ENCODE measurements at places on chromosomes 12 and 14.

GRCh38 chr14:22842211-22843122 is 6.1 kb downstream of the MMP14 start:
- DNase-seq, result no peak
- no peaks in the 10 kb centered on the region for H3K27me3 ChIP-seq
- H3K4me1 ChIP-seq, result peaks cover 24% of the 10 kb centered on the region
- H3K27ac ChIP-seq, result no peak overlapping the region
- no peaks in the 10 kb centered on the region for H3K36me3 ChIP-seq

GRCh38 chr14:92756446-92756845 is 8.0 kb upstream of the LGMN start:
- DNase-seq, result no peak
- H3K36me3 ChIP-seq, result no peaks in the 10 kb centered on the region
- peaks cover 5% of the 10 kb centered on the region for H3K4me1 ChIP-seq
- H3K4me3 ChIP-seq, result no peak overlapping the region

DNA sequence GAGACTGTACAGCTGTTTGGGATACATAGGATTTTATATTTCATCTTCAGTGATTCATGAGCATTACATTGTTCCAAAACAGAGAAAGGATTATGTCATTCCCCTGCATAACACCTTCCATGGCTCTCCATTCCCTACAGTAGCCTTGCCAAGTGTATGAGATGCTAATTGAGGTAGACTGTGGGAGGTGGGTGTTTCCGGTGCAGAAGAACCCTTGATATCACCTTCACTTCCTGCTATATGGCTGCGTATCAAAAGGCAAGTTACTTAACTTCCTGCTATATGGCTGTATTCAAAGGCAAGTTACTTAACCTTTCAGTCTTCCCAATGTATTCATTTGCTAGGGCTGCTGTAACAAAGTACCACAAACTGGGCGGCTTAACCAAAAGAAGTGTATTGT is 11.2 kb downstream of the FAR2 start:
- no peaks in the 10 kb centered on the region for H3K4me1 ChIP-seq
- H3K27ac ChIP-seq, result no peak overlapping the region
- no peaks in the 10 kb centered on the region for H3K27me3 ChIP-seq

GRCh38 chr12:110282300-110282860 is 1.3 kb downstream of the ATP2A2 start:
- H3K27me3 ChIP-seq, result no peaks in the 10 kb centered on the region
- DNase-seq, result no peak
- peaks cover 7% of the 10 kb centered on the region for H3K4me1 ChIP-seq
- H3K36me3 ChIP-seq, result no peaks in the 10 kb centered on the region
- H3K4me3 ChIP-seq, result peak overlapping the region; percentile 75

- no peak overlapping the region for H3K4me3 ChIP-seq
- no peak for DNase-seq
- H3K27me3 ChIP-seq, result no peaks in the 10 kb centered on the region
- no peaks in the 10 kb centered on the region for H3K36me3 ChIP-seq
- H3K27ac ChIP-seq, result no peak overlapping the region
These were observed 22.7 kb downstream of the SNRPF start for GRCh38 chr12:95881331-95881955.

- no peaks in the 10 kb centered on the region for H3K36me3 ChIP-seq
- DNase-seq, result no peak
- no peaks in the 10 kb centered on the region for H3K27me3 ChIP-seq
- no peak overlapping the region for H3K4me3 ChIP-seq
- H3K4me1 ChIP-seq, result no peaks in the 10 kb centered on the region
These were observed 648.3 kb upstream of the MDGA2 start for GRCh38 chr14:48323665-48324064.

- peak; percentile 19 for DNase-seq
- no peak overlapping the region for H3K4me3 ChIP-seq
- no peaks in the 10 kb centered on the region for H3K4me1 ChIP-seq
- H3K36me3 ChIP-seq, result no peaks in the 10 kb centered on the region
- no peaks in the 10 kb centered on the region for H3K27me3 ChIP-seq
- H3K27ac ChIP-seq, result no peak overlapping the region
These were observed 89.2 kb downstream of the KCNK10 start for GRCh38 chr14:88233915-88234314.

- no peak overlapping the region for H3K4me3 ChIP-seq
- no peaks in the 10 kb centered on the region for H3K27me3 ChIP-seq
- H3K4me1 ChIP-seq, result no peaks in the 10 kb centered on the region
- no peak overlapping the region for H3K27ac ChIP-seq
- DNase-seq, result no peak
These were observed 277.7 kb downstream of the VRK1 start for GRCh38 chr14:97074856-97075255.

GRCh38 chr12:65170209-65170881 is 962 bp downstream of the LEMD3 start:
- H3K4me3 ChIP-seq, result peak overlapping the region; percentile 66
- H3K27ac ChIP-seq, result peak overlapping the region; percentile 85
- no peaks in the 10 kb centered on the region for H3K27me3 ChIP-seq

DNA sequence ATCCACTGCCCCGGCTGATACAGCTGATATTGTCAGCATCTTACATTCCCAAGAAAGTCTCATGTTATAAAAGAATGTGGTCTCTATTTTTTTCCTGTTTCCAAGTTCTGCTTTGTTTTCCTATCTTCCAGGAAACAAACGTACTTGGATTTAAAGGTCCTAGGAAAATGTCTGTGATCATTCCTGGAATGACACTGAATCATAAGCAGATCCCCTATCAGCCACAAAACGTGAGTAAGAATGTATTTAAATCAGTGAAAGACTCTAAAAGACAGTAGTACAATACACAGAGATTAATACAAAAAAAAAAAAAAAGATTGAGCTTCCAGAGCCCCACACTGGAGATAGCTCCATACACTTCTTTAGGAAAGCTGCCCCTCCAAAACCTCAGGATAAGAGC is 21.7 kb upstream of the TEAD4 start:
- H3K27ac ChIP-seq, result no peak overlapping the region
- H3K4me1 ChIP-seq, result no peaks in the 10 kb centered on the region
- no peak overlapping the region for H3K4me3 ChIP-seq
- no peak for DNase-seq

- no peak overlapping the region for H3K27ac ChIP-seq
- no peak overlapping the region for H3K4me3 ChIP-seq
- no peaks in the 10 kb centered on the region for H3K27me3 ChIP-seq
- no peaks in the 10 kb centered on the region for H3K36me3 ChIP-seq
- DNase-seq, result no peak
- H3K4me1 ChIP-seq, result no peaks in the 10 kb centered on the region
These were observed 15.9 kb upstream of the LRRK2 start for GRCh38 chr12:40208707-40209446.

- H3K27ac ChIP-seq, result no peak overlapping the region
- no peaks in the 10 kb centered on the region for H3K27me3 ChIP-seq
- no peaks in the 10 kb centered on the region for H3K36me3 ChIP-seq
- DNase-seq, result no peak
- H3K4me1 ChIP-seq, result no peaks in the 10 kb centered on the region
These were observed 9.1 kb downstream of the B4GALNT3 start for GRCh38 chr12:468671-469389.

DNA sequence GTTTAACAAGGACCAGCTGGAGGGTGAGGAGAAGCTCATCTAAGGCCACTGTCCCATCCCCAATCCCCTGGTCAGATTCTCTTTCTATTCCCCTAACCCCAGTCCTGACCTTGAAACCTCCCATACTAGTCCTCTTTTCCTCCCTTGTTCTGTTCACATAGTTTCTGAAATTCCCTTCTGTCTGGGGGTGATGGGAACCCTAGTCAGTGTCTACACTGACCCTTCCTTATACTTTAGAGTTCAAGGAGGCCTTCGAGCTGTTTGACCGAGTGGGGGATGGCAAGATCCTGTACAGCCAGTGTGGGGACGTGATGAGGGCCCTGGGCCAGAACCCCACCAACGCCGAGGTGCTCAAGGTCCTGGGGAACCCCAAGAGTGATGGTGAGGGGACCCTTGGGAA is 2.4 kb downstream of the MYL6B start:
- no peaks in the 10 kb centered on the region for H3K36me3 ChIP-seq
- peaks cover 10% of the 10 kb centered on the region for H3K4me1 ChIP-seq
- H3K4me3 ChIP-seq, result no peak overlapping the region
- DNase-seq, result no peak

DNA sequence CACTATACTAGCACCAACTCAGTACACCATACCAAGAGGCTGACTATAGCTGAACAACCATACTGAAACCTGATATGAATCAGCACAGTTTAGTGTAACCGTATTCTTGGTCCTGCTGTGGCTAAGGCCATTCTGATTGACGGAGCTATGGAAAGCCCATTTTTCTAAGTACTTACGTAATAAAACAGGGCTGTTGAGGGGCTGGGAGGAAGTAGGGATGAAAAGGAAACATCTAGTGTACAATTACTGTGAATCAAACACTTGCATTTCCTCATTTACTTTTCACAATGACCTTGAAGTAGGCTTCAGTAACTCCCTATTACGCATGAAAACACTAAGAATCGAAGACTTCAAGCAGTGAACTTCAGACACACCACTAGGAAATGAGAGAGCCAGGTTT is 198.2 kb downstream of the BTG1 start:
- no peak overlapping the region for H3K27ac ChIP-seq
- no peak overlapping the region for H3K4me3 ChIP-seq
- DNase-seq, result no peak
- no peaks in the 10 kb centered on the region for H3K36me3 ChIP-seq
- H3K27me3 ChIP-seq, result no peaks in the 10 kb centered on the region

GRCh38 chr12:94193168-94193567 is 44.8 kb downstream of the PLXNC1 start:
- DNase-seq, result no peak
- no peaks in the 10 kb centered on the region for H3K4me1 ChIP-seq
- H3K27ac ChIP-seq, result no peak overlapping the region
- no peaks in the 10 kb centered on the region for H3K36me3 ChIP-seq

DNA sequence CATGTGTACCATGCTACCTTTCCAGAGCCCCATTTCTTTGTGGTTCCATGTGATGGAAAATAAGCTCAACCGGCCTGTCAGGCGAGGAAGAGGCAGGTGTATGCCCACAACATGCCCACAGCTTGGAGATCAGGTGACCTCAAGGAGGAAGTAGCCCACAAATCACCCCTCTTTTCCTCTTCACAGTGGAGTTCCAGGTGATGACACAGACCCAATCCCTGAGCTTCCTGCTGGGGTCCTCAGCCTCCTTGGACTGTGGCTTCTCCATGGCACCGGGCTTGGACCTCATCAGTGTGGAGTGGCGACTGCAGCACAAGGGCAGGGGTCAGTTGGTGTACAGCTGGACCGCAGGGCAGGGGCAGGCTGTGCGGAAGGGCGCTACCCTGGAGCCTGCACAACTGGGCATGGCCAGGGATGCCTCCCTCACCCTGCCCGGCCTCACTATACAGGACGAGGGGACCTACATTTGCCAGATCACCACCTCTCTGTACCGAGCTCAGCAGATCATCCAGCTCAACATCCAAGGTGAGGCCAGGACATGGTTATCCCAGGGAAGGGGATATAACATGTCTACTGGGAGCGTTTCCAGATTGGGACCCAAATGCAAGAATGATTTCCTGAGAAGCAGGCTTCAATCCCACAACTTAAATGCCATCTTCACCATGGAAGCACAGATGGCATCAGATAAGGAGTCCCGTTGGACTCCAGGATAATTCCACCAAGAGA is 5.5 kb downstream of the TAPBPL start:
- H3K36me3 ChIP-seq, result no peaks in the 10 kb centered on the region
- no peak overlapping the region for H3K4me3 ChIP-seq
- no peak overlapping the region for H3K27ac ChIP-seq
- DNase-seq, result no peak
- peaks cover 3% of the 10 kb centered on the region for H3K4me1 ChIP-seq

DNA sequence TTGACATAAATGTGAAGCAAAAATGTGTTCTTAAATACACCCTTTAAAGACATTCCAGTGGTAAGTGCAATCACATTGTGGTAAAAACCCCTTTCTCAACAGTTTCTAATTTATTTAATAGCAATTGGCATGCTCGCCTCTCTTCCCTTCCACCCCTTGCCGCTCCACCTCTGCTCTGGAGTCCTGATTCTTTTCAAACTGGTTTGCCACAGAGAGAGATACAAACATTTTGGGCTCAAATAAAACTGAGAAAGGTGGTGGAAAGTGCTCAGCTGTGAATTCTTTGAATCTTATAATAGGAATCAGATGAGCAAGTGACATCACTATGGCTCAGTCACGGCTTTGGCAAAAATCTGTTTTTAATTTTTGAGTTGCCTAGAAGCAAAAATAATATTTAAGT is 993.9 kb downstream of the GALC start:
- H3K4me1 ChIP-seq, result no peaks in the 10 kb centered on the region
- no peak for DNase-seq
- H3K36me3 ChIP-seq, result no peaks in the 10 kb centered on the region

- peaks cover 6% of the 10 kb centered on the region for H3K4me1 ChIP-seq
- H3K36me3 ChIP-seq, result no peaks in the 10 kb centered on the region
- no peak for DNase-seq
- H3K27me3 ChIP-seq, result no peaks in the 10 kb centered on the region
- no peak overlapping the region for H3K27ac ChIP-seq
- H3K4me3 ChIP-seq, result no peak overlapping the region
These were observed 44.6 kb upstream of the PTGDR start for GRCh38 chr14:52222901-52223300.

GRCh38 chr14:97578982-97579548 is 781.9 kb downstream of the VRK1 start:
- no peaks in the 10 kb centered on the region for H3K4me1 ChIP-seq
- H3K36me3 ChIP-seq, result no peaks in the 10 kb centered on the region
- H3K4me3 ChIP-seq, result no peak overlapping the region
- H3K27me3 ChIP-seq, result no peaks in the 10 kb centered on the region
- no peak overlapping the region for H3K27ac ChIP-seq
- no peak for DNase-seq

DNA sequence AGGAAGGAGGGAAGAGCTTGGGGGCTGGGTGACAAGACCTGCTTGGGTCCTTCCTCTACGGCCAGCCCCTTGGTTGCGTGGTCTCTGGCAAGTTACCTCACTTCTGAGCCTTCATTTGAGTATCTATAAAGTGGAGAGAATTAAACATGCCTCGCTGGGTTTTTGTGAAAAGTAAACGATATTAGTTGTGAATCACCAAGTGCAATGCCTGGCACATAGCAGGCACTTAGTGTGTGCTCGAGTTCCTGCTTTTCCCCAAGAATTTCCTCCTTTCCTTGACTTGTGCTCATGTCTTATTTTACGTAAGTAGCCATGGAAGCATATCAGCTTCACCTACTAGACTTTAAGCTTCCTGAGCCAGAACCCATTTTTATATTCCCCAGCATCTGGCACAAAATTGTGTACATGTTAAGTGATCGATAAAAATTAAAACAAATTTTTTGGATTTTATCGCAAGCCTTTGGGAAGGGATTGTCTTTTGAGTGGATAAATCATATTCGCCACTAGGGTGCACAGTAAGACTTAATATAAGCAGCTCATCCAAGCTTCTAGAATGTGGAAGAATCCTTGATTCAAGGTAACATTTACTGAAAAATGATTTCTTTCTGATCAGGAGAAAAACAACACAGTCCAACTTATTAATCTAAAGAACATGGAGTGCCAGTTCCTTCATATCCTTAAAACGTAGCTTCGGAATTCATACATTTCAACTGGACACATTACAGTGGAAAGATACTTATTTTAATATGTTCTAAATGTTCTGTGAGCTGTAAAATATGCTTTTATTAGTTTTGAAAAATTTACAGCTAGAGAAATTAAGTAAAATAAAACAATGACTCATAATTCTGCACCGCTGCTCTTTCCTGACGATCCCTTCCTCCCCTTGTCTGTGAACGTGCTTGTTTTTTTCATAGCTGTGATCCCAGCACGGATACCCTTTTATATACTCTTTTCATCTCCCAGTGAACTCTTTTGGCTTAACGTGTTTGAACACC is 62.0 kb downstream of the SLC25A47 start:
- no peak overlapping the region for H3K27ac ChIP-seq
- DNase-seq, result no peak
- H3K4me3 ChIP-seq, result no peak overlapping the region
- peaks cover 6% of the 10 kb centered on the region for H3K4me1 ChIP-seq

- H3K27ac ChIP-seq, result peak overlapping the region; percentile 83
- peak overlapping the region; percentile 92 for H3K4me3 ChIP-seq
- H3K4me1 ChIP-seq, result peaks cover 4% of the 10 kb centered on the region
These were observed 1.4 kb downstream of the SLC25A29 start for GRCh38 chr14:100304825-100305323.
